ENCODE measurements at places on chromosomes 16 and 17. TPM values are rescaled to one million over a fixed set of nuclear protein-coding genes. Genes with fewer than 3 reads are reported as not detected.

Gene ZNF423
- total RNA-seq, result 1.7 TPM

Gene LCMT1
- 21.7 TPM for total RNA-seq

Gene MED13
- total RNA-seq, result 82.2 TPM

Gene ASB16
- total RNA-seq, result not detected

Gene IRF8
- total RNA-seq, result 0.13 TPM

Gene MLX
- 29.7 TPM for total RNA-seq

Gene TBC1D3G
- not detected for total RNA-seq

Gene ZNF200
- 14.1 TPM for total RNA-seq

Gene GRIN2A
- not detected for total RNA-seq

Gene UTS2R
- total RNA-seq, result not detected

Gene MEAK7
- total RNA-seq, result 19.7 TPM

Gene SLC22A31
- total RNA-seq, result 0.07 TPM

Gene MYL4
- total RNA-seq, result 0.66 TPM

Gene SEZ6
- not detected for total RNA-seq

Gene SPATA32
- total RNA-seq, result not detected

Gene MT1G
- total RNA-seq, result not detected

Gene LRRC75A
- 1.6 TPM for total RNA-seq

Measured in thoracic aorta endothelial cell (primary cell).